ENCODE measurements at places on chromosomes 7 and 10.

DNA sequence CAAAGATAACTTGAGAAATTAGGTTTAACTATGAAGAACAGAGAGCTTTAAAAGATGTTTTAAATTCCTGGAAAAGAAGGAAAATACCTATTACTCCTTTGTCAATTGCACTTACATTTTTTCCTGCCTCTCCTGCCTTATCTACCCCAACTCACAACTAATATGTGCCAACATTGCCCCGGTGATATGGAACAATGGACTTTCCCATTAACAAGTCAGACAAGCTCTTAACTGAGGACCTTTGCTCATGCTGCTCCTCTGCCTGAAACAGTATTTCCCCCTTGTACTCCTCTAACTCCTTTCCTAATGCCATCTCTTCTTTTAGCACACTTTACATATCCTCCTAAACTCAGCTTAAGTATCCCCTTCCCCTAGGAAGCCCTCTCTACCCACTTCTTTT is 4.8 kb upstream of the ACTA2 start:
- DNase-seq: no peak

- no peak for DNase-seq
Observed at GRCh38 chr7:70788276-70788675, 343.7 kb upstream of the GALNT17 start.

- DNase-seq: no peak
Observed at GRCh38 chr7:101784292-101785127, 32.9 kb upstream of the CUX1 start.

DNA sequence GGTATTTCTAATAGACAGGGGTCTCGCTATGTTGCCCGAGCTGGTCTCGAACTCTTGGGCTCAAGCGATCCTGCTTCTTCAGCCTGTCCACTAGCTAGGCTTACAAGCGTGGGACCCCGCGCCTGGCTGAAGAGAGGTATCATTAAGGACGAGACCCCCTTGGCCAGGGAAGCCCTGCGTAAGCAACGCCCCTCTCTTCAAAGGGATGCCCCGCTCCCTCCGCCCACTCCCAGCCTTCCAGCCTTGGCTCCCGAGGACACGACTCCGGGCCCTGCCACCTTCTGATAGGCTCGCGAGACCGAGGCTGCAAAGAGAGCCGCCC is 220 bp upstream of the ZKSCAN5 start:
- no peak for DNase-seq

- DNase-seq: no peak
Observed at GRCh38 chr10:17026686-17027485, 102.7 kb downstream of the CUBN start.

DNA sequence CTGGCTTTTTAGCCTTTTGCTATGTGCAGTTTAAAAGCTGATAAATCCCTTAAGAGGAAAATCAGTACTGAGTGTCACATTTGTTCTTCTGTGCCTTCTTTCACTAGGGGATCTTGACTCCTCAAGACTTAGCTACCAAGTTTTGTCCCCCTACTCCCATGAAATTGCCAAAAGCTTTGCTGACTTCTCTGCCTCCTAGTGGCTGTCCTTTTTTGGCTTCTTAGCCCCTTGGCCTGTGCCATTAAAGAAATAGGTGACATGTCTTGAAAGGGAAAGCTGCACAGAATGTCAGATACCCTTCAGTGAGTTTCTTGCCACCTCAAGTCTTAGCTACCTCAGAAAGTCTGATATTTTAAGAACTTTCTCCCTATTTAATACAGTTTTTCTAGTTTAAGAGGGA is 10.5 kb downstream of the MKLN1 start:
- no peak for DNase-seq

GRCh38 chr10:75696536-75696935 is 265.1 kb downstream of the LRMDA start:
- DNase-seq: no peak

DNA sequence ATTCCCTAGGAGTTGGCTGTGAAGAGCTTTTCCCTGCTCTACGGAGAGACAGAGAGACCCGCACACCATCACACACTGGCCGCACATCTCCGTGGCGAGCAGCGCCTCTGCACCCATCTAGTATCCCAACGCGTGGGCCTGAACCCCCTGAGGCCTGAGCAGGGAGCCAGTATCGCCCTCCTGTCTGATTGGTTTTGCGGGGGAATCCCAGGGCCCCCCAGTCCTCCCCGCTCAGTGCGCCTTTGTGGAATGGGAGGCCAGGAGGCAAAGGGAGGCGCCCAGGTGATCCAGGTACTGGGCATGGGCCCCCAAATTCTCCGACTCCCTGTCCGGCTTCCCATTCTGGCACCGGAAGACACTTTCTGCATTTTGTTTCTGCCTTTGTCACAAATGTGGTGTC is 344.3 kb downstream of the GLRX3 start:
- DNase-seq: no peak

DNA sequence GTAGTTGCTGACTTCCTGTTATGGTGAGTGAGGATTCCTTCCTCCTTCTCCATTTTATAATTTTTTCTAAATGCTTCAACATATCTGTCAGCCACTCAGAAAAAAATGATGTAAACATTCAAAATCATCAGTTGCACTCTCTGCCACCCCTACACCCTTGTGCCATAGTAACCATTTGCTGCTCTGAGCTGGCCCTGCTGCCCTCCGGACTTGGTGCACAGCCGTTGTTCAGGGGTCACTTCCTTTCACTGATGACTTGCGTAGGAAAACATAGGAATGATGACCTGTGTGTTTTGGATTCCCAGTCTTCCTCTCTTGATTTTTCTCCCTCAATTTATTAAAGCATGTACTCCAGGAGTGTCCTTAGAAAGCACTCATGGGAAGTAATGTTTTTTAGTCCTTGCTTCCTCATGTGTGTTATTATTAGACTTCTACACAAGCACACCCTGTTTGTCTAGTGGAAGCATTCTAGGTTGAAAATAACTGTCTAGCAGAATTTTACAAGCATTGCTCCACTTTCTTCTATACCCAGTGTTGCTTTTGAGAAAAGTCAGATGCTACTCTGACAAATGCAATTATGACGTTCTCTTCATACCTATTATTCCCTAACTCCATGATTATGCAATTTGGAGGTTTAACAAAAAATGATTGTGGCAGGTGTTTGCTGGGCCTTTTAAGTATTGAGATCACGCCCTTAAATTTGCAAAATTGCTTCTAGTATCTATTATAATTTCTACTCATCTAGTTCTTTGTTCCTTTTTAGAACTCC is 62.6 kb upstream of the MTPN start:
- no peak for DNase-seq

DNA sequence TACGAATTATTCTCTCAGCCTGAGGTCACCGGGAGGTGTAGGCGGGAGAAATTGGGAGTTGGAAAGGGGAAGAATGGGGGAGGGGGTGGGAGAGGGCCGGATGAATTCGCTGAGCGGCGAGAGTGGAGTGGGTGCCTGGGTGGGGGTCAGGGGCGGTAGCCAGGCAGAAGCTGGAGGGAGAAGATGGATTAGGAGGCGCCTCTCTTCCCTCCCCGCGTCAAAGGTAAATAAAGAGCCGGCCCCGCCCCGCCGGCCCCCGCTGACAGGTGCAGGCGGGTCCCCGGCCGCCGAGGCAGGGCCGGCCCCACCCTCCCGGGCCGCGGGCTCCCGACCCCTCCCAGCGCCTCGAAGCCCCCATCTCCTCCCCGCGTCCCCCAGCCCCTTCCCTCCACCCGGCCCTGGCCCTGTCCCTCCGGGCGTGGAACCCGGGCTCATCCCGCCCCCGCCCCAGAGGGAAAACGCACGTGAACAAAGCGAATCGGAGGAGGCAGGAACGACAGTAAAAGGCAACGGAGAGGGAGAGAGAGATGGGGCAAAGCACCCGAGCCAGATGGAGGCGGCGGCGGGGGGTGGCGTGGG is 872 bp downstream of the FAM131B start:
- DNase-seq: no peak

DNA sequence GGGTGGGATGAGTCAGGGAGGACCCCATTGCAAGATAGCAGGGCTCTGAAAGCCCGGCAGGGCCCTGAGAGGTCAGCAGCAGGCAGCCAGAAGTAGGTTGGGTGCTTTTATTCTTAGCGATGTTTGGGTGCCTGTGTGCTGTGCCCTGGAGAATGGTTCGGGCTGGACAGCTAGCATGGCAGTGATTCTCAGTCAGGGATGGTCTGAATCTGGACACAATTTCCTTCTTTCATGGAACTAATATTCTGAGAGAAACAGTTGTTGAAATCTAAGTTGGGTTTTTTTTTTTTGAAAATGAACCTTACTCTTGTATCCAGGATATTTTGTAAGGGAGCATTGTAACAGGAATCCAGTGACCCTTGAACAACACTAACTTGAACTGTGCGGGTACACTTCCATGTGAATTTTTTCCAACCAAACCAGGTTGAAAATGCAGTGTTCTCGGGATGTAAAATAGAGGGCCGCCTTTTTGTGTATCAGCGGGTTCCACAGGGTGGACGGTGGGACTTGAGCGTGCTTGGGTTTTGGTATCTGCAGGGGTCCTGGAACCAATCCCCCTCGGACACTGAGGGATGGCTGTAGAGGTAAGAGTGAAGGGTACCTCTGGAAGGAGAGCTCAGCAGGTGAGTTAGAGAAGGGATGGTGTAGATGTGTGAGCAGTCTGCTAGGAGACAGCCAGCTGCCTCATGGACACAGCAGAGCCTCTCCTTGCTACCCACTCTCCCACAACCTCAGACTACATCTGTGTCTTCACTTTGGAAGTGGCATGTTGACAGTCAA is 12.5 kb downstream of the CCNY start:
- DNase-seq: no peak

- no peak for DNase-seq
Observed at GRCh38 chr7:25619963-25620799, 391.9 kb upstream of the NPVF start.

DNA sequence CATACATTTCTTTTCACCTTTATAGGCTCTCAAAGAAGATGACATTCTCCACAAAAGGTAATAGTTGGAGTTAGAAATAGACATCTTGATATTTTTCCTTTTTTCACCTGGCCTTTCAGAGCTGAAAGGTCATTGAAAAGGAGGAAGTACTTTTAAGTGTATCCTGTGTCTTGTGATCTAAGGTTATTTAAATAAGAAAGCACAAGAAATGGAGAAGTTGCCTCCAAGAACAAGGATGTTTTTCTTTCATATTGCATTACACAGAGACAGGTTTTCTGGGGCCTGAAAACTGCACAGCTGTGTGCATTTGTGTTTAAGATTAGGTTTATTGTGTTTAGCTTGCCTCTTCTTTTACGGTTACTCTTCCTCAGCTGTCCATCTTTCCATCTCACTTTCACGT is 103.4 kb upstream of the SEMA3D start:
- no peak for DNase-seq

- no peak for DNase-seq
Observed at GRCh38 chr10:60517805-60518204, 128.1 kb upstream of the ANK3 start.

GRCh38 chr7:150413640-150414081 is 34.5 kb downstream of the ZNF775 start:
- no peak for DNase-seq

GRCh38 chr7:72035266-72035665 is 376.9 kb downstream of the CALN1 start:
- DNase-seq: no peak

Data from right forelimb (tissue), 1 donor.